Fibroblast of skin of left biceps (primary cell): ENCODE measurements at places on chromosomes 7 and 10.

DNA sequence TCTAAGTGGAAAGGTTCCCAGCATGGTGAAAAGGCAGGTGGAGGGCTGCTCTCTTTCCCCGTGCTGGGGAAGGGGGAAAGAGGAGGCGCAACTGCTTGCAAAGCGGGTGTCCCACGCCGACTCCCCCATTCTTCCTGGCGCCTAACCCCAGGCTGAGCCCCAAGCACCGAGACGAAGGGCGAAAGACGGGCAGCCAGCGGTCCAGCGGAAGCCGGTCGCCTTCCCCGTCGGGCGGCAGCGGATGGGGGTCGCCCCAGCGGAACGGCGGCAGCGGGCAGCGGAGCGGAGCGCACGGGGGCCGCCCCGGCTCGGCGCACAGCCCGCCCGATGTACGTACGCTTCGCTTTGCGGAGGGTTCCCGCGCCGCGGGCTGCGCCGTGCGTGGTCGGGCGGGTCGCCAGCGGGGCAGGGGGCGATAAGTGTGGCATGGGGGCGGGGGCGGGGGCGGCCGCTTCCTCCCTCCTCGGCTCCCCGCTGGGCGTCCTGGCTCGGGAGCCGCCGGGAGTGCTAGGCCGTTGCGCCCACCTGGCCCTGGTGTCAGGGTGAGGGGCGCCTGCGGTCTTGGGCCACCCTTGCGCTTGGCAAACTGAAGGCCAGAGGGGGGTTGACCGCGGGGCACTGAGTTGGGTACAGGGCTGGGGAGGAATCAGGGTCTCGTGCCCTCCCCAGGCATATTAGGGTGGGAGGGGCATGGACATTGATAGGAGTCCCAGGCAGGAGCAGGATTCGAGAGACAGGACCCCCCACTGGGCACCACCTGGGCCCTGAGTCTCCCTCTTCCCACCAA, 35.2 kb upstream of the HSPB1 start:
- no peak for DNase-seq

GRCh38 chr7:6168477-6168868, 104.0 kb downstream of the CYTH3 start:
- DNase-seq, result no peak

DNA sequence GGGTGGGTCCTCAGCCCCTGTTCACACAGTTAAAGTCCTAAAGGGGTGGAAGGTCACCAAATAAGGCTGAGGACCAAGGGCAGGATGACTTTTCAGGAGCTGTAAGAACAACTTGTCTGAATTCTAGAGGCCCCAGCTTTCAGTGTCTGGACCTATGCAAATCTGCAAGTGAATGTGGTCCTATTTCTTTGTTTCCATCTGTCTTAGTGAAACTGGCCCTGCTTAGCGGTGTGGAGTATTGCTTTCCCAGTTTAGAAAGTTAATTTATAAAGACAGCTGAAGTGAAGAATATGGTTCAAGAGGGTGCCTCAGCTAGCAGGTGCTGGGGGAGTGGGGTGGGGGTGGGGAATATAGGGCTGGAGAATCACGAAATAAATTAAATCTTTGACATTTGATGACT, 40.1 kb downstream of the HHEX start:
- DNase-seq, result no peak

- DNase-seq, result no peak
Measured at GRCh38 chr10:31954410-31955191, 26.0 kb upstream of the ARHGAP12 start.

DNA sequence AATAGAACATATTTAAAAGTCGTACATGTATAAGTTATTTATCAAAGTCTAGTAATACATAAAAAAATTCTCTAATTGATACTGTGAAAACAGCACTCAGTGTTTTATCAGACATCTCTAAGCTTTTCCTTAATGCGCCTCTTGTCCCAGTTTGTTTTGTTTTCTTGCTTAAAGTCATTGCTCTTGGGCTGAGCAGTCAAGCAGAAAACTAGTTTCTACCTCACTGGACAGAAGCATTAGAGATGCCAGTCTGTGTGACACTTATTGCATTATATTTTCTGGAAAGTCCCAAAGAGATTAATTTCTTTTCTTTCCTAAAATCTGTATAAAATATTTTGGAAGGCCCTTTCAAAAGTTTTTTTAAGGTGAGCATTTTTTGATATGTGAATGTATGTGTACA, 236.2 kb downstream of the PCLO start:
- DNase-seq, result no peak

DNA sequence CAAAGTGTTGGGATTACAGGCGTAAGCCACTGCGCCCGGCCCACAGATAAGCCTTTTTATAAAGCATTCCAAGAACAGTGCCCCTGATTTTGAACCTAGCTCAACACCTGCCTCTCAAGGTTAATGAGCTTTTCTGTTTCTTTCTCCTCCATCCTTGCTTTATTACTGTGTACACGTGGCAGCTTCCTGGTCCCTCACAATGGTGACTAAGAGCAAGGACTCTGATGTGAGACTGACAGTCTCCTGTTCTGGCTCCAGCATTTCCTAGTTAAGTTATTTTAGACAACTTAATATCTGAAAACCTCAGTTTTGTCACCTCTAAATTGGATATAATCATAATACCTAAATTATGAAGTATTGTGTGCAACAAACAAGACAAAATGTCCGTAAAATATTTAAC, 9.9 kb downstream of the HABP2 start:
- DNase-seq, result no peak

DNA sequence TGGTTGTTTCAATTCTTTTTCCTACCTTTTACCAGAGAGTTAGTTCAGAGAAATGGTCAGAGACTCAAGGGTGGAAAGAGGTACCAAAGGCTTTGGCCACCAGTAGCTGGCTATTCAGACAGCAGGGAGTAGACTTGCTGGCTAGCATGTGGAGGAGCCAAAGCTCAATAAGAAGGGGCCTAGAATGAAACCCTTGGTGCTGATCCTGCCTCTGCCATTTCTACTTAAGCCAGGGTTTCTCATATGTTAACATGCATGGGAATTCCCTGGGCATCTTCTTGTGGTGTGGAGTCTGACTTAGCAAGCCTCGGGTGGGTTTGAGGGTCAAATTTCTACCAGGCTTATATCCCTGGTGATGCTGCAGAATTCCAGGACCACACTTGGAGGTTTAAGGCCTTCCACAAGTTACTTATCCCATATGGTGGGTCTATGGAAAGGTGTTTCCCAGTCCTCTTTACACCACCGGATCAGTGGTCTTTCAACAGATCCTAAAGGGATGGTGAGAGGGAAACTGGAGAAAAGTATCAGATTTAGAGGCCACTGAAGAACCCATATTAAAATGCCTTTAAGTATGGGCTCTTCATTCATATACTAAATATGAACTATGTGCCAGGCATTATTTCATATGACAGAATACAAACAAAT, 3.2 kb downstream of the IL6 start:
- no peak for DNase-seq

DNA sequence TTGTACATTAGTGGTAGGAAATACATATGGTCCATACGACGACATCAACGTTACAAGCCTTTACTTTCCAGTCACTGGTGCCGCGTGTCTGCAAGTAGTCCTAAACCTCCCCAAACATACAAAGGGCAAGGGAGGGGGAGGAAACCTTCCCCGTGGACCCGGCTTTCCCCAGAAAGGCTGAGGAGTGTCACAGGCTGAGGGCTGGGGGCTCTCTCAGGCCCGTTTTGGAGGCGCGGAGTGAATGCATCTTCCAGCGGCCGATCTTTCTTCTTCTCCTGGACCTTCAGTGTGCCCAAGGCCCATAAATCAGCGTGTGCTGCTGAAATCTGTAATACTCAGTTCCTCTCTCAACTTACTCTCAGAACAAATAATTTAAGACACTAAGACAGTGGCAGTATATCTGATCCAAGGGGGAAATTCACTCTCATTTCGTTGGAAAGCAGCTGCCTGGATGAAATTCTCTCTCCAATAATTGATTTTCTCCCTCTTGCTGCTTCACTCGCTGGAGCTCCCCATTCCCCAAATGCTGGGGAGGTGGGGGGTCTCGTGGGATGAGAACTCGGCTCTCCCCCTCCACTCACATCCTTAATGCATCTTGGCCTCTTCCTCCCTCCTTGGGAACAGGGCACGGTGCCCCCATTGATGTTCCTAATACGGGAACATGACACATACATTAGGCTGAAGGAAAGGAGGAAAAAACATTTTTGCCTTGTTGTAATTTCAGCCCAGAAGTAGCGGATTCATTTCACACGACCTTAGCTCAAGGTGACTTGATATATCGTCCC, 126.1 kb downstream of the ADARB2 start:
- DNase-seq, result no peak

GRCh38 chr7:126659124-126659523, 593.6 kb downstream of the GRM8 start:
- DNase-seq, result no peak

- no peak for DNase-seq
Measured at GRCh38 chr10:71964743-71965515, 734 bp downstream of the CHST3 start.

DNA sequence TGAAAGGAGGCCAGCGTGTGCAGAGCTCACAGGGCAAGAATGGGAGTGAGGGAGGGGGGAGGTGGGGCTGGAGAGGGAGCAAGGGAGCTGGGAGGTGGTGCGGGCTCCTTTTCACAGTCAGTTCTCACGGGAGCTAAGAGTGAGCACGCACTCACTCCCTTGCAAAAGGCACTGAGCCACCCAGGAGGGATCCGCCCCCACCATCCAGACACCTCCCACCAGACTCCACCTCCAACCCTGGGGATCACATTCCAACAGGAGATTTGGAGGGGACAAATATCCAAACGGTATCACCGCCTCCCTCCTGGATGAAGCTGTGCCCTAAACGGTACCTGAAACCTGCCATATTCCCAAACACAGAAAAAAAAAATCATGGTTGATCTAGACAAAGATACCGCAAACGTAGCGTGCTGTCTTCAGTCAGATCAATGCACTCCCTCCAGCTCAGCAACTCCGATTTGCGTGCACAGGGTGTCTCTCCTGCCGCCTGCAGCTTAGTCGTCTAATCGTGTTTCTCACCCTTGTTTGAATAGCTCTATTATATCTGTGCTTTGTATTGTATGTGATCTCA, 20.3 kb upstream of the PRKAG2 start:
- no peak for DNase-seq

DNA sequence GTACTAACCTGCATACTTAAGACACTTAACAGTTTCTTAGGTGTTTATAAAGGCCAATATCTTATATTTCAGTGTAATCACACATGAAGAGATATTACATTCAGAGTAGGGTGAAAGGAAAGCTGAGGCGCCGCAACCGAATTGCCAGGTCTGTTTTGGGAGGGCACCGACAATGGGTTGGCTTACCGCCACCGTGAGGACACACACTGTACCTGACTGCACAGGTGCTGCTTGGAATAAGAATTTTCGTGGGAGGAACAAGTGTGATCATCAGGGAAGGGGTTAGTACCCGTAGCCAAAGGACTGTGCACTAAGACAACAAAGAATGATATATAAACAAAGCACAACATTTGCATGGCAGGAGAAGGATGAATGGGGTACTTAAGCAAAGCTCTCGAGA, 591.8 kb downstream of the SUGCT start:
- no peak for DNase-seq

GRCh38 chr7:47949703-47950102, 1.4 kb upstream of the PKD1L1 start:
- DNase-seq, result no peak

GRCh38 chr7:108002726-108003598, at the start of gene LAMB1:
TSS of gene LAMB1 (minus strand) at chr7:108003161. CDS start at chr7:108002885, 276 bp downstream.
- peak; percentile 67 for DNase-seq
